ENCODE measurements at places on chromosomes 3 and 15.

- no peak for DNase-seq
Measured at GRCh38 chr15:29058903-29059539, 173.2 kb downstream of the APBA2 start.

- no peak for DNase-seq
Measured at GRCh38 chr3:54527521-54527920, 400.3 kb downstream of the LRTM1 start.

DNA sequence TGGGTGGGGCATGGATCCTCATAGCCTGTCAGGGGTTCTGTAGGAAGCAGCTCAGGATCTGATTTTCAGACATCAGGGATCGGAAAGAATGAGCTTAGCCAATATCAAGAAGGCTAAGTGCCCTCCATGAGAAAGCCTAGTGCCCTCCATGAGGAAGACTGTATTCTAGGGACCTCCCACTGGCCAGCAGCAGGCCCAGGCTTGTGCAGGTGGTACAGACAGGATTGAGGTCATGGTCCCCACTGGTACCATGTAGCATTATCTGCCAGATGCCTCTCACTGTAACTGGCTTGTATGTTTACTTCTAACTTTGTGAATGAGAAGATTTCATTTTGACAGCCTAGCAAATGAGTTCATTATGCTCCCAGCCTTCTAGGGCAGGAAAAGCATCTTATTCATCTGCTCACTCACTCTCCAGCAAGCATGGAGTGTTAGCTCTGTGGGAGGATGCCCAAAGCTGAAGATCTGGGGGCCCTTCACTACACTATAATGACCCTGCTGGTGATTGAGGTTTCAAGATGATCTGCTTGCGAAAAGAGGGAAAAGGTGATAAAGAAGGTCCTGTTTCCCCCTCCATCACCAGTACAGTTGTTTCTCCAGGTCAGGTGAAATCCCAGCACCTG is 7.5 kb downstream of the EPHB1 start:
- DNase-seq, result no peak

GRCh38 chr3:183967693-183968092 is 50.0 kb downstream of the ABCC5 start:
- DNase-seq, result no peak

DNA sequence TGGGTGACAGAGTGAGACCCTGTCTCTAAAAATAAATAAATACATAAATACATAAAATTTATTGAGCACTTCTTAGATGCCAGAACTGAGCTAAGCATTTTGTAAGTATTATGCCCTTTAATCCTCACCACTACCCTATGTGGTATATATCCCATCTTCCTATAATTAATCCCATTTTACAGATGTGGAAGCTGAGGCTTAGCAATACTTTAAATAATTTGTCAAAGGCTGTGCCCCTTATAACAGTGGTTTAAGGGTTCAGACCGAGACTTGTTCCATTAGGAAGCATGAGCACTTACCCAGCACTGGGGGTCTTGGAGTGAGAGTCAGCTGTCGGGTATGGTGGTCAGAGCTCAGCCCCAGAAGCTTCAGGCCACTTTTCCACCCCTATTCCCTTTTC is 7.5 kb upstream of the CHST14 start:
- DNase-seq, result no peak

- no peak for DNase-seq
Measured at GRCh38 chr3:178947738-178948137, 123.9 kb downstream of the ZMAT3 start.

DNA sequence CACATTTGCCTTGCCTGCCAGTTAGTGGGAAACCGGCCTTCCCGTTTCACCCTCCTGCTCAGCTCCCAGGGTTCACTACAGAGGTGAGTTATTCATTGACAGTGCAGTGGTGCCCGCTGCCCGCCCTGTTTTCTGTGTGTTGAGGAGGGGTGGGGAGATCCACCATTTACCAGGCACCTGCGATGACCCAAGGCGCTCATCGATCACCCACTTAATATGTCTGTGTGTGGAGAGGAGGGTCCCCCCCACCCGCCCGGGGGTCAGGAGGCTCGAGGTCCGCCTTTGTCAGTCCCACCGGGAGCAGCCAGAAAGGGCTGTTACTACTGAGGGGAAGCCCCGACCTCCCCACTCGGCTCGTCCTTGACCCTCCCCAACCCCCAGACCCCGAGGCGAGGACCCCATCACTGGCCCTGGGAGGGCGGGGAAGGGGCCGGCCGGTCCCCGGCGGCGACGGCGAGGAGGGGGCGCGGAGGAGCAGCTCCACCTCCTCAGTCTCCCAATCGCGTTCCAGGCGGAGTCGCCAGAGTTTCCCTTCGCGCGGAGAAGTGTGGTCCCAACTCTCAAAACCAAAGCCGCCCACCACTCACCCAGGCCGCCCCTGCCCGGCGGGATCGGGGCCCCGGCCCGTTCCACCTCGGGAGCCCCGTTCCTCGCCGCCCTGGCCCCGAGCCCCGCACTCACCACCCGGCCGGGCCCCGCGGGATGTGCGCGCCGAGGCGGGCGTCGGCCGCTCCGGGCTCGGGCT is 1.1 kb downstream of the PLXNB1 start:
- DNase-seq, result no peak

GRCh38 chr3:42498034-42498433 is 4.4 kb upstream of the VIPR1 start:
- peak; percentile 4 for DNase-seq

DNA sequence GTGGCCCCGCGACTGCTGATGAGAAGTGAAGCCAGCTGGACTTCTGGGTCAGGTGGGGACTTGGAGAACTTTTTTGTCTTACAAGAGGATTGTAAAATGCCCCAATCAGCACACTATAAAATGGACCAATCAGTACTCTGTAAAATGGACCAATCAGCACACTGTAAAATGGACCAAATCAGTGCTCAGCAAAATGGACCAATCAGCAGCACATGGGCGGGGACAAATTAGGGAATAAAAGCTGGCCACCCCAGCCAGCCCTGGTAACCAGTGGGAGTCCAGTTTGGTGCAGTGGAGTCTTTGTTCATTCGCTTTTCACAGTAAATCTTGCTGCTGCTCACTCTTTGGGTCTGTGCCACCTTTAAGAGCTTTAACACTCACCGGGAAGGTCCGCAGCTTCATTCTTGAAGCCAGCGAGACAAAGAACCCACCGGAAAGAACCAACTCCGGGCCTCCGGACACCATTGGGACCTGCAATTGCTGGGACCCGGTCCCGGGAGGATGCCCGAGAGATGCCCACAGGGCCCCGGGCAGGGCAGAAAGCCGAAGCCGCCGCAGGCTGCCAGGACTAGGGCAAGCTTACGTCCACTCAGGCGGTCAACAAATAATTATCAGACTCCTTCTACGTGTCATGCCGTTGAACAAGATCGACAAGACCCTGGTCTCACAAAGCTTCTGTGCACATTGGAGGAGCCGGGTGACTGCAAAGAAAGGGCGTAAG is 8.3 kb upstream of the NR2E3 start:
- no peak for DNase-seq

GRCh38 chr3:88219138-88219792 is 69.5 kb downstream of the C3orf38 start:
- DNase-seq, result peak; percentile 28

DNA sequence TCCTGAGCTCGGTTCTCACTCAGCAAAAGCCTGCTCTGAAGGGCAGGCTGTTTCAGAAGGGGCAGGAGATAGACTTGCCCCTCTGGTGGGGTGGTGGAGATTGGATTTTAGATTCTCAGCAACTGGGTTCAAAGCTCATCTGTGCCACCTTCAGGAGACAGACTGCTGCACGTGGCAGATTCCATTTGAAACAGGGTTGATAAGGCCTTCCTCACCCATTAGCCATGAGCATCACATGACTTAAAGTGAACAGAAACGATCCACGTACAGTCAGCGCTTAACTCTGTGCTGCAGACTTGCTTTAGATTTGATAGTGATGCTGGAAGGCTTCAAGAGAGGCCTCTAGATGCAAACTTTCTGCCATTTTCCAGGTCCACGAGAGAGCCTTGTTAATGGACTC is 35.0 kb upstream of the MGLL start:
- DNase-seq, result no peak

- no peak for DNase-seq
Measured at GRCh38 chr3:48896936-48897335, 1.7 kb downstream of the SLC25A20 start.

DNA sequence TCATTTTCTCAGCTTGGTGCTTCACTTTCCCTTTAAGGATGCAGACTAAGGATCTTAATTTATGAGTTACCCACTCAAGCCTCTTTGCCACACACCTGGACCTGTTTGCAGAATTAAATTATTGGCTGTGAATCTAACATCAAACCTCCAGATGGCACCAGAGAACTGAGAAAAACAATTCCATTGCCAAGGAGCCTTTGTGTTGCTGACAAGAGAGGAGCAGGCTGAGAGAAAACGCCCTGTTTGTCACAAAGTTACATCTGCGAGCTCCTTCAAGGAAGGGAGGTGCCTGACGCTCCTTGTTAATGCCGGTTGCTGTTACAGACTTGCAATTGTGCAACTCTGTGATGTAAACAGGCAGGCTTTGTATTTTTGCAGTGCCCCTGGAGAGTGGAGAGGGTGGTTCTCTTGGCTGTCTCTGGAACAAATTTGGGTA is 36.3 kb upstream of the TMC3 start:
- DNase-seq, result no peak

- no peak for DNase-seq
Measured at GRCh38 chr3:130242850-130243569, 102.5 kb upstream of the COL6A5 start.

GRCh38 chr15:39125904-39126303 is 455.0 kb upstream of the THBS1 start:
- DNase-seq, result peak; percentile 26

- DNase-seq, result no peak
Measured at GRCh38 chr3:37551857-37552256, 309.8 kb upstream of the CTDSPL start.
